Natural killer cell treated with Interleukin-12 subunit alpha and Interleukin-12 subunit beta and Interleukin-15 and Interleukin-18, amount 100 ng/mL, for 72 hours (primary cell): ENCODE measurements at places on chromosomes 6 and 20. TPM values are rescaled to one million over a fixed set of nuclear protein-coding genes. Genes with fewer than 3 reads are reported as not detected.

The DNMT3B gene
- total RNA-seq, result 0.81 TPM

The HMGCLL1 gene
- not detected for total RNA-seq

The CDH4 gene
- total RNA-seq, result not detected

The LY6G6D gene
- not detected for total RNA-seq

The LATS1 gene
- total RNA-seq, result 37.4 TPM

The LIN28B gene
- not detected for total RNA-seq

The NKX2-4 gene
- not detected for total RNA-seq

The PROKR2 gene
- not detected for total RNA-seq

The CYP21A2 gene
- not detected for total RNA-seq

The CSTF1 gene
- 39.6 TPM for total RNA-seq

The TDP2 gene
- total RNA-seq, result 48.4 TPM

The BPIFB4 gene
- total RNA-seq, result not detected

The PGM3 gene
- total RNA-seq, result 28.9 TPM

The JPH2 gene
- 2.0 TPM for total RNA-seq

The FOXF2 gene
- total RNA-seq, result not detected

The RBPJL gene
- not detected for total RNA-seq
